ENCODE measurements at places on chromosomes 11 and 22.

- DNase-seq: no peak
Observed at GRCh38 chr11:3121416-3121815, 43.7 kb downstream of the OSBPL5 start.

GRCh38 chr11:82937554-82937953 is 36.0 kb downstream of the DDIAS start:
- no peak for DNase-seq

DNA sequence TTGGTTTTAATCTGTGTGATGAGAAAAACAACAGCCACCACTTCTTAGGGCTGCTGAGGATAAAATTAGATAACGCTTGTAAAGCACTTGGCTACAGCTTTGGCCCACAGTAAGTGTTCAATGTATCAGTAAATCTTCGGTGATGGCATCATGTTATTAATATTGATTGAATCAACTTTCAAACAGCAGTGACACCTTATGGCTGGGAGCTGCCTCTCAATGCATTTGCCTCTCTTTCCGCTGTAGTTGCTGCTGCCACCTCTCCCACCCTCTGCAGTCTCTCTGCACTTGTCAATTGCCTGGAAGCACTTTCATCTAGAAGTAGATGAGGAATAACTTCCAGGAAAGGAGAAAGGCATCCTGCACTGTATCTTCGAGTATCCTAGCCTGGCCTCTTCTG is 491.1 kb downstream of the OPCML start:
- DNase-seq: no peak

GRCh38 chr11:110919241-110919922 is 207.1 kb upstream of the ARHGAP20 start:
- DNase-seq: no peak

GRCh38 chr11:7612661-7613393 is 60.5 kb downstream of the CYB5R2 start:
- DNase-seq: no peak

DNA sequence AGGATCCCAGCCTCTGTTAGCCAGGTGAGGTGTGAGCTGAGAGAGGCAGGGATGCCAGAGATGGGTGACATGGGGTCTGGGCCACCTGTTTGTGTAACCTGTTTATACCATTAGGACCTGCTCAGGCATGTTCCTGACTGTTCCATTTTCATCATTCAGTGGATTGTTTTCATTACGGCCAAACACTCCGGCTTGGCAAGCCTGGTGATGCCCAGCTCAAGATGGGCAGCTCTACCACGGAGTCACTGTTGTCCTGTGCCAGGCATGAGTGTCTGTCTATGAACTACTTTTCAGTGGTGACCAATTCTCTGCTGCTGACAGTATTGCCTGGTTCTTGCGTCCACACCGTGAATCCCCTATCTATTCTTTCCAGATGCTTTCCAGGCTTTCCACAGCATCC is 71.5 kb upstream of the SLC22A12 start:
- DNase-seq: no peak

DNA sequence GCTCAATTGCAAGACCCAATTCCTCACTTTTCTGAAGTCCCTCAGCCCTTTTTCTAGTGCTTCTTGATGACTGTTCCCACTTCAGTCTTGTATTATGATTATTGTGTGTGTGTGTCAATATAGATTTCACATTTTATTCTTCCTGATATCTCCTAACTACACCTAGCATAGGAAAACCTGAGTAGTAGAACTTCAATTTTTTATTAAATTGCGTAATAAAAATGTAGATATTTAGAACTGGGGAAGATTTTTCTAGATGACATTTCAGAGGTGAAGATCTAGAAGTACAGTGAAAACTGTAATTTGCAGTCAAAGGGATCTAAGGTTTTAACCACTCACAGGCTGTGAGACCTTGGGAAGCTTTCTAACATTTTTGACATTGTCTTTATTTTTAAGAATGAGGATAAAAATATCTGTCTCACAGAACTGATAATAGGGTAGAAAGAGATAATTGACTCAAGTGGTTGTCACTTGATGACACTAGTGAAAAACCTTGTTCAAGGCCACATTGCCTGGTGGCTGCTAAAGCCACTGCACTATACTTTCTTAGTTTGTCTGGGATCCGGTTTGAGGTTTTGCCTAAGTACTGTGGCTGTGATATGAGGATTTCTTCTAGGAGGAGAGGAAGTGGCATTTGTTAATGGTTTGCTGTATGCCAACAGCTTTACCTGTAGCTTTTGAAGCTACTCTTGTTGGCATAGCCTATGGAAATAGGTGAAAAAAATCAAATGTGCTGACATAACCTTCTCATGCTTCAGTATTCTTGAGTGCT is 32.2 kb upstream of the SESN3 start:
- DNase-seq: no peak

GRCh38 chr11:126570489-126570888 is 215.0 kb downstream of the ST3GAL4 start:
- DNase-seq: no peak

DNA sequence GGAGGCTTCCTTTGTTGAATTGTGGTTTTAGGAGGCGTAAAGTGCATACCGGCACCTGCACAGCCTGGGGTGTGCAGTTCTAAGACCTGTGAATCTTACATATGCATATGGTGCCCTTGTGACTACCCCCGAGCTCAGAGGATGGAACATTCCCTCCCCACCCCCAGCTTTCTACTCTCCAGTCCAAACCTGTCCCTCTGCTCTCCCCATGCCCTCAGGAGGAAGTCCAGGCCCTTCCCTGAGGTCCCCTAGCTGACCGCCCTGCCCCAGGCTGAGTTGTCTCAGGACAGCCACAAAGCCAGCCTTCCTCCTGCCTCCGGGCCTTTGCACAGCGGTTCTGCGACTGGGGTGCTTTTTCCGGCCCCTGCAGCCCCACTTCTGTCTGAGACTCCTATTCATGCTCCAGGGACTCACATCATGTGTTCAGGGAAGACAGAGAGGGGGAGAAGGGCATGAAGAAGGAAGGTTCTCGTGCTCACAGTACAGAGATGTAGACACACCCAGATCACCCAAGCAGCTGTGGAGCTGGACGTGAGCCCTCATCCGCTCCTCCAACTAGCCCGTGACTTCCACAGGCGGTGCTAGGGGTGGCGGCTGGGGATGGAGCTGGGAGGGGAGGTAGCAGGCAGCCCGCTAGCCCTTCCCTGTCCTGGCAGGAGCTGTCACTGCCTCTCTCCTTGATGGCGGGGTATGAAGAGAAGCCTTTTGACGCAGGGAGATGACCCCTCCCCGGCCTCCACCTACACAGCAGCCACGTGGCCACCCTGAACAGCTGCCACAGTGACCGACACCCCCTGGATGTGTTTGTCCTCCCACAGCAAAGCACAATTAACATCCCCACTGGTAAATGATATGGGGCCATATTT is 50.8 kb downstream of the FLRT1 start:
- no peak for DNase-seq

DNA sequence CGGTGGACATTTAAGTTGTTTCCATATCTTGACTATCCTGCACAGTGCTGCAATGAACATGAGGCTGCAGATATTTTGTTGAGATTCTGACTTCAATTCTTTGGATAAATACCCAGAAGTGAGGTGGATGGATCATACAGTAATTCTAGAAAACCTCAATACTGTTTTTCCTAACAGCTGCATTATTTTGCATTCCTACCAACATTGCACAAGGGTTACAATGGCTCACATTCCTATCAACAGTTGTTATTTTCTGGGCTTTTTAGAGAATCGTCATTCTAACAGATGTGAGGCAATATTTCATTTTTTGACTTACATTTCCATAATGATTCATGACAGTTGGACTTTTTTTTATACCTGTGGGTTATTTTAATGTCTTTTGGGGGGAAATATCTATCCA is 716.9 kb upstream of the ANO3 start:
- no peak for DNase-seq

DNA sequence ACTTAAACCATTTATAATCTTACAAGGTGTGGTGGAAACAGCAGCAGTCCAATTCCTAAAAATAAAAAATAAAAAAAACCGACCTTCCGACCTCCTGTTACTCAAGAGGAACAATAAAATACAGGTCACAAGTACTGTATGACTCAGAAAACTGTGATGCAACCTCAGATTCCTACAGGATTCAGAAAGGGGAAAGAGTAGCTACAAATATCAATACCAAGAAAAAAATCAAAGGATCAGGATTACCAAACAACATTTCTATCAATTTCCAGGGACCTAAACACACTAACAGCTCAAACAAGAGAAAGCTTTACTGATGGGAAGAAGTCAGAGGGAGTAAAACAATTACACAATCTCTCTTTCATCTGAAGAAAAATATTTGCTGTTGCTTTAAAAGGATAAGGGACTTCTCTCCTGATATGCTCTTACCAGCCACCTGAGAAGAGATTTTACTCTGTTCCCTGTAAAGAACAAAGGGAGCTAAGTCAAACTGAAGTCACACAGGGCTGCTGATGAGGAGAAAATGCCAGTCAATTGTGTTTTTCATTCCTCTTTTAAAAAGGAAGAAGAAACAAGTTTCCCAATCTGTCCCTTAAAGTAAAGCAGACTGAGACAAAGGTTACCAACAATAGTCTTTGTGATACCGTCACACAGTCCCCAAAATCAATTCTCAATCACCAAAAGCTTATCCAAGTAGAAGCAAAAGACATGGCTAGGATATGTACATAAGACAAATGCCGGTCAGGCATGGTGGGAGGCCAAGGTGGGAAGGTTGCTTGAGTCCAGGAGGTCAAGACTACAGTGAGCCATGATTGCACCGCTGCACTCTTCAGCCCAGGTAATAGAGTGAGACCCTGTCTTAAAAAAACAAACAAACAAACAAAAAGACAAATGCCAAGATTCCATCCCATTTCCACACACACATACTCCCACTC is 39.3 kb downstream of the AMBRA1 start:
- no peak for DNase-seq

DNA sequence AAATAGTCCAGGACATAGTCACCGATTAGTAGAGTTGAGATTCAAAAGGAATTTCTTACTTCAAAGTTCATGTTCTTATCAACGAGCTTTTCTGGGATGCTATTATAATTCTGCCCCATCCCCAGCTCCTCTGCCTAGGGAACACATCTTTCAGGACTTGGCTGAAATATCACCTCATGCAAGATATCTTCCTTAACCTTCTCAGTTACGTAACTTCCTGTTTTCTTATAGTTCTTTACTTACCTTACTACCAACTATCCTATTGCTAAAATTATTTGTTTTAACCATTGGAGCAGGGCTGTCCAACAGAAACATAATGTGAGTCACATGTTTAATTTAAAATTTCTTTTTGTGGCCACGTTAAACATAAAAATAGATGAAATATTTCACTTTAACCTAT is 2.3 kb downstream of the NARS2 start:
- no peak for DNase-seq
